Inflammatory macrophage (primary cell): ENCODE measurements at places on chromosomes 4 and X.
A peak's percentile ranks its signal among the peaks of the same experiment; 100 is the strongest.

DNA sequence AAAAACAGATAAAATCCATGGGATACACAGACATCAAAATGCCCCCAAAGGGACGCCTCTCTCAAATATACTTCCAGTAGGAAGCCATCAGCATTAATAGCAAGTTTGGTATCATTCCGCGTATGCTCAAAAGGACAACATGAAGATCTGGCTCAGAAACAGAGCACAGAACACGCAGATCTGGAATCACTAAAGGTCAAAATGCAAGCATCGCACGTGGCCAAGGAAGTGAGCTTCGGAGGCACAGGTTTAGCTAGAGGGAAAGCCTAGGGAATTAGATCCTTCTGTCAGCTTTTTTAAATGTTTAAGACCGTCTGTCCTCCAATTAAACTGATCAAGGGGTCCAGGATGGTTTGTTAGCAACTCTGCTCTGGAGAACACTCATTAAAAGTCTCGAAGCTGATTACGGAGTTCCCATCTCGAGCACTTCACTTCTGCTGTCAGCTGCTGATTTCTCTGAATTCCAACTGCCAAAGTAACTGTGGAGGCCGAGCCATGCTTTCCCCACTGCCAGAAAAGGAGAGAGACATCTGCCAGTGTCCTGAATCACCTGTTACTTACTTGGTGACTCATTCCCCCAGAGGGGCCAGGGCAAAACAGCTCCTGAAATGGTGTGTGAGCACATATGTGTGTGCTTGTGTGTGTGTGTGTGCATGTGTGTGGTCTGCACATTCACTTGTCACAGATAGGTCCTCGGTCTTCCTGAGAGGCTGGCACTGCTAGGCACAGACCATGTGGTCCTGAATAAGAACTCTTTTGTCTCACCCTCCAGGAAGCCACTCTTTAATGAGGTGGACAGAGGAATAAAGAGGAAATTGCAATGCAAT is 177.7 kb upstream of the PPARGC1A start:
- DNase-seq, result no peak

DNA sequence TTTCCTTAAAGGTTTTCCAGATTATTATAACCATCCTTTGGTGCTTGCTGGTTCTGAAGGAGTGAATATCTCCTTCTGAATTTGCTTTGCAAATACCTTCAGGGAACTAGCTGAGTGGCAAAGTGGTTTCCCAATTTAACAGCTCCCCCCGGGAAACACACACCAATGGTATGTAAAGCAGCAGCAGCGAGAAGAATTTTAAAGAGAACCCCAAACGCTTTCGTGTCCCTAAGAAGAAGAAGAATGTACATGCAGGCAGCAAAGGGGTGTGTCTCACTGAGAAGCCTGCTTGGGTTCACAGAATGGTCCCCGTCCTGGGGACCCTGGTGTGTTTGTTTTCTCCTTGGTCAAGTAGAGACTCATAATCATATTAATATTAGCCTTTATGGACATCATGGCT is 4.2 kb upstream of the AKAP17A start:
- no peak for DNase-seq

DNA sequence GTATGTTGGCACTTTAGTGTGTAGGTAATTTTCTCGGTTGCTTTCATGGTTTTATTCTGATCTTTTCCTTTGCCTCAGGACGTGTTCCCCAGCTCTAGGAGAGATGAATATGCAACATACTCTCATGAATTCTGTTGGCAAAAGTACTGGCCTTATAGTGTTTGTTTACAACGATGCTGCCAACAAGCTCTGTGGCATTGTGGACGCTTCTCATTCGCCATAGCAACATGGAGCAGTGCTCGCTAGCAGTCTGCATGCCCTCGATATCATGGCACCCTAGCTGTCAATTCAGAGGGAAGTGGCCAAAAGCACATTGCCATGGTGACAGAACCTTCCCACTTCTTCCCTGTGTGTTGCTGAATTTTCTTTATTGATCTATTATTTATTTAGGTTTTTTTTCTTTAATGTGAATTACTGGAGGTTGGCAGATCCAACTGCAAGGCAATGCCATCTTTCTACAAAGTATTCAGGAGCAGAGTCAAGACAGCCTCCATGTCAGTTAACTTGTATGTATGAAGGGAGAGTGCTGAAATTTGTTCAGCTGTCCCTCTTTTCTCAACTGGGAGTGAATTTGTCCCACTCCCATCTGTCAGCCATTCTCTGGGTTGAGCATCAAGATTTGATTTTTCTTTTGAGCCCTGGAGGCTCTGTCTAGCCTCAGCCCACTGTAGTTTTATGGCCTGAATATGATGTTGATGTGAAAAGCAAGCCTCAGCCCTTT is 224.9 kb upstream of the VCX3A start:
- no peak for DNase-seq

DNA sequence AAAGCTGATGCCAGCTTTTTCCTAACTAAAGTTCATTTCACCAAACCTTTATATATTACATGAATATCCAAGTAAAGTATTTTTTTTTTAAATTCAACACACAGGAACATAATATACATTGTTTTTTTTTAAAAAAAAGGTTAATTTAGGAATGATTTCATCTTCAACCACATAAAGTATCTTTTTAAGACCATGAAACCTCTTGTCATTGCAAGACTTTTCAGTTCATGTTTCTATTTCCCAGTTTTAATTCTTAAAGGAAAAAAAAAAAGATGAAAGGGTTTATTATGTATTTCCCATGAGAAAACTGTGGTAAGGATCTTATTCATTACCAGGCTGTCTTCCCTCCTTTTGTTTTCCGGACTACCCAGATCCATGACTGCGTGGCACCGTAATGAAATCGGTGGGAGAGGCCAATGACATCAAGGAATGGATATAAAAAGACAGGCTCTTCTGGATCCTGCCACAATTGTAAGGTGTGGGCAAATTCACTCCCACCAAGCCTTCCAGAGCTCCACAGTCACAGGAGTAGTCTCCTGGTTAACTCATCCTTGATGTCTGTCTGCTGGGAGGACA is 84.7 kb upstream of the CBR4 start:
- DNase-seq, result no peak

- no peak for DNase-seq
Measured at GRCh38 chrX:55759478-55759877, 41.9 kb downstream of the RRAGB start.

DNA sequence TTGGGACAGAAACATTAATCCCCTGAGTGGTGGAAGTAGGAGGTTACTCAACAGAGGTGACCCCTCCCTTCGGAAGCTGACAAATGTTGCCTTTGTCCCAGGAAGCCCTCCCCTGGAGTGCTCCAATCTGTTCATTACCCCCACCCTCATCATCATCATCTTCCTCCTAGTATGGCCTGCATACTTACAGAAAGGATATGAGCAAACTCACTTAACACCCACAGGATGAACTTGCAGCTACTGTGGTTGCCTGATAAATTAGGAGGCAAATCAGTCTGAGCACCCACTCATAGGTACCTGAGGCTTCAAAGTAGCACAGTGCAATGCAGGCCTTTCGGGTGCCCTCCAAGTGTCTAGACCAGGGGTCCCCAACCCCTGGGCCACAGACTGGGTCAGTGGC is 236.7 kb upstream of the GATB start:
- DNase-seq, result no peak

DNA sequence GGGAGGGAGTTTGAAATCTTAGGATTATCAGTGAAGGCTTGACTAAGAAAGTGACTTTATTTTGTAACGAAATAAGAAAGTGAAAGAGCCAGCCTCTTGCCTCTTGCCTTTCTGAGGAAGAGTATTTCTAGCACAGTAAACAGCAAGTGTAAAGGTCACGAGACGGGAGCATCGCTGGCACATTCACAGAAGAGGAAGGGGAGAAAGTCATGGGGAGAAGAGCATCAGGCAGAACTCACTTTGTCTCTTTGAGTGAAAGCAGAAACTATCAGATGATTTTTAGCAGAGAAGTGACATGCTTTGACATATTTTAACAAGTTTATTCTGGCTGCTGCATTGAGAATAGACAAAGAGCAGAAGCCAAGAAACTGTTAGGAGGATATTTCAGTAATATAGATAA is 313.8 kb downstream of the CAMK2D start:
- DNase-seq, result peak; percentile 47

DNA sequence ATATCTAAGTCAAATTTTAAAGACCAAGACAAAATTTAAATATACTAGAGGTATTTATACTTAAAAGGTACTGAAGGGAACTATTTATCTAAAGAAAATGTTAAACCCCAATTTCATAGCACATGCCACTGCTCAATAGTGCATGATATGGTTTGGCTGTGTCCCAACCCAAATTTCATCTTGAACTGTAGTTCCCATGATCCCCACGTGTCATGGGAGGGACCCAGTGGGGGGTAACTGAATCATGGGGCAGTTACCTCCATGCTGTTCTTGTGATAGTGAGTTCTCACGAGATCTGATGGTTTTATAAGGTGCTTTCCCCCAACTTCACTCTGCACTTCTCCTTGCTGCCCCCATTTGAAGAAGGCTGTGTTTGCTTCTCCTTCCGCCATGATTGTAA is 32.3 kb downstream of the MAML3 start:
- no peak for DNase-seq

DNA sequence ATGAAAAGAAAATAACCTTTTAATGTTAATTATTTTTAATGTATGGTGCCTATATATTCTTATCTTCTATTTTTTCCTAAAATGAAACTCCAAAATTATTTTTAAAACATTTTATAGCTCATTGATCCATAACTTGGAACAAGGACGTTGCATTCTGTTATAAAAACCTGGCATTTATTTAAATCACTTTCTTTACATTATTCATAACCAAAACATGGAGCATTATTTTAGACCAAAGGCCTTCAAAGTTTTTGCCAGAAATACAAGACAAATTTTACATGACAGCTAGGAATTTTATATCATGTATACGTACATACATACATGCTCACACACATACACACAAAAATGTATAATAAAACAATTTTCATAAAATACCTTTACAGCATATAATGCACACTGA is 259.8 kb downstream of the QDPR start:
- DNase-seq, result no peak

DNA sequence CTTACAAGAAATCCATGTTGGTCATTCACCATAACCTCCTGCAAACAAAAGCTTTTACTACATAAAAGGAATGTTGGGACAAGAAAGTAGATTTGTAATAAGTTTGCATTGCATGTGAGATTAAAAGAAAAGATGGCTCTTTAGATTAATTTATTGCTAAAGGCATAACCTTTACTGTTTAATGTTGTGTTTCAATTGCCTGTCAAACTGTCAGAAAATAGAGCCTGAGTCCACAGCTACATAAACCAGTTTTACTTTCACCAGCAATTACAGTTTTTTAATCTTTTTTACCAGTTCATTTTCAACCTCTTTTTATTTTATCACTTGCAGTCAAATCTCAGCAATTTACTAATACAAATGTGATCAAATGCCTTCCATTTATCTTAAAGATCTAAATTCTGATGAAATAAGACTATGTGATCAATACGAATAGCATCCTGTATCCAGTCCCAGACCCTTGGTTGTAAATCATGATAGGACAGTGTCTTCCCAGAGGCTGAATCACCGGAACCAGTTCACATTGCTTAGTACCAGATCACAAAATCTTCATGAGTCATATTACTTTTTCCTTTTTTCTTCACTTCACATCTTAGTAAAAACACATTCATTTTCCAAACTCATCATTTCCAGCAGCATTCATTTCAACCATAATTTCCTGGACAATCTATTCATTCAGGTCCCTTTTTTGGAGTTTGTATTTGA is 95.4 kb upstream of the FRG1 start:
- DNase-seq, result no peak

DNA sequence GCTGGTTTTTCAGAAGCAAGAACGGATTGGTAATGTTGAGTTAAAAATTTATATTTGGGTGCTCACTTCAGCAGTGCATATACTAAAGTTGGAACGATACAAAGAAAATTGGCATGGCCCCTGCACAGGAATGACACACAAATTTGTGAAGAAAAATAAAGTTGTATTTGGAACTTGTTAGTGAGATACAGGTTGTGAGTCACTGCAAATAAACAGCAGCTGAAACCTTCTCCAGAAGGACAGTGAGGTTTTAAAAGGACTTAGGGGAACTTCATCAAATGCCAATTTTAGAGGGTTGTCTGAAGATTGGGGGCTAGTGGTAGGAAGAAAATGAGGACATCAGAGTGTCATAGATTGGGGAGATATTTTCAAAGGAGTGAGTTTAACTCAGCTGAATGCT is 79.7 kb upstream of the ELOVL6 start:
- no peak for DNase-seq

DNA sequence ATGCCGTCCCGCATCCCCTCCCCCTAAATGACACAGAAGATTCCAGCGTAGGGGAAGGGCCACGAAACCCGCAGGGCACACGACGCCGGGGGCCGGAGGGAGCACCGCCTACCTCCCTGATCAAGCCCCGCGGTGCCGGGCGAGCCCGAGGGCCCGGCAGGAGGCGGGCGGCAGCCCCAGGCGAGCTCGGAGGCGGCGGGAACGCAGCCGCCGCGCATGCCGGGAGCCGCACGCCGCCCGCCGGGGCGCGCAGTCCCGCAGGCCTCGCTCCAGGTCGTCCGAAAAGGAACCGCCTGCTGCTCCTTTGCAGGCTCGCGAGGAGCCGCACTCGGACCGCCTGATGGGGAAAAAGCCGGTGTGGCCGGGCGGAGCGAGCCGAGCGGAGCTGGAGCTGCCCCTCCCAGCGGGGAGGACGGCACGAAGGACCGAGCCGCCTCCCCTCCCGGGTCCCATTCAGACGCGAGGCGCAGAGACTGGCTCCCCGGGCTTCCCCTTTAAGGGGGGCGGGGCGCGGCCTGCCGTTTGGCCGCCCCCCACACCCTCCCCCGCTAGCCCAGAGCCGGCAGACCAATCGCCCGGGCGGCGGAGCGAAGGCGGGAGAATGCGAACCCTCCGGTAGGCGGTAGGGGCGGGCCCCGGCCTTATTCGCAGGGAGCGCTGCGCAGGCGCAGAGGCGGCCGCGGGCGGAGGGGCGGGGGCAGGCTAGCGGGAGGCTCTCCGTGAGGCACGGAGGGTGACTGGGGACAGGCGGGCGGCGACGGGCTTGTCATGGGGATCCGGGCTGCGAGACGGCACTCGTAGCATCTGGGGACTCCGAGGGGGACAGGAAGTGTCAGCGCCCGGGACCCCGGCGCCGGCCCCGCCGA is 561 bp upstream of the ING2 start:
- peak; percentile 99 for DNase-seq

- peak; percentile 51 for DNase-seq
Measured at GRCh38 chr4:110631584-110632505, 9.0 kb upstream of the PITX2 start.

DNA sequence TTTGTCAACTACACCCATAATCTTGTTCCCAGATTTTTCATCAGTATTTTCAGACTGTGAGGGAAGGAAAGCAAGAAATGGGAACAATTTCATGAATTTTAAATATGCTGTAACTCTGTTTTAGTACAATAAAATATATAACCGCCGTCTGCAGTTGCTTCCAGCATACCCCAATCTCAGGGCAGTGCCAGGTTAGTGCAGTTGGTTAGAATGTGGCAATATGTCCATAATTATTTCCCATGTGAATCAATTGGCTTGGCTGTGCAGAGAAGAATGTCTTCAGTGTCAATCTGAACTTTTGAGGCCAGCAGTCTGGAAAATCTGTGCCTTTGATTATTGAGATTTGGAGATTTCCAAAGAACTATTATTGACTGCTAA is 5.0 kb upstream of the MMAA start:
- no peak for DNase-seq

GRCh38 chrX:41732260-41732659 is 8.3 kb downstream of the GPR82 start:
- DNase-seq, result no peak
